ENCODE measurements at places on chromosomes 13 and 19. TPM values are rescaled to one million over a fixed set of nuclear protein-coding genes. Genes with fewer than 3 reads are reported as not detected.

The GPR32 gene
- not detected for total RNA-seq

The SIGLEC8 gene
- total RNA-seq: not detected

The RNF17 gene
- total RNA-seq: not detected

The EDNRB gene
- 9.7 TPM for total RNA-seq

The CCL25 gene
- total RNA-seq: not detected

The UTP14C gene
- total RNA-seq: 20.6 TPM

The ZNF14 gene
- total RNA-seq: 5.2 TPM

The SULT2A1 gene
- total RNA-seq: not detected

The SELENOV gene
- not detected for total RNA-seq

The PINLYP gene
- 2.9 TPM for total RNA-seq

The TUBB4A gene
- not detected for total RNA-seq

The ITGBL1 gene
- 56.5 TPM for total RNA-seq

The DAND5 gene
- total RNA-seq: not detected

The NALCN gene
- 0.66 TPM for total RNA-seq

The HDGFL2 gene
- total RNA-seq: 70.1 TPM

The BEST2 gene
- not detected for total RNA-seq

The ANGPTL4 gene
- 1.9 TPM for total RNA-seq

The SCEL gene
- not detected for total RNA-seq
